ENCODE measurements at places on chromosomes 2 and 18.

DNA sequence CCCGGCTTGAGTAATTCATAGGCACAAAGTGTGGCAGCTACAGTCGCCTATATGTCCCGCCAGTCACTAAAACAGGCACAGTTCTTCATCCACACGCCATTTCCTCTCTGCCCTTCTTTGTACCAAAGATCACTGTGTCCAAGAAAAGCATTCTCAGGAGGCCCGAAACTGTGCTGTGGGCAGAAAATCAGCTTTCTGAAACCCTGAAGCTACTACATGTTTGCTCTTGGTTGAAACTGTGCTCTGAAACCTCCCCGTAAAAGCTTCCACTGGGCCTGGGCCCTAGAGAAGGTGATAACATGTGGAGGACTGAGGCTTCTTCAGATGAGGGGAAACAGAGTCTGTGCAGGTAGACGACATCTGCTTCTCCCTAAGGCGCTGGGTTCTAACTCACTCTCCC lies 75.6 kb upstream of the ID2 start:
- DNase-seq, result no peak

DNA sequence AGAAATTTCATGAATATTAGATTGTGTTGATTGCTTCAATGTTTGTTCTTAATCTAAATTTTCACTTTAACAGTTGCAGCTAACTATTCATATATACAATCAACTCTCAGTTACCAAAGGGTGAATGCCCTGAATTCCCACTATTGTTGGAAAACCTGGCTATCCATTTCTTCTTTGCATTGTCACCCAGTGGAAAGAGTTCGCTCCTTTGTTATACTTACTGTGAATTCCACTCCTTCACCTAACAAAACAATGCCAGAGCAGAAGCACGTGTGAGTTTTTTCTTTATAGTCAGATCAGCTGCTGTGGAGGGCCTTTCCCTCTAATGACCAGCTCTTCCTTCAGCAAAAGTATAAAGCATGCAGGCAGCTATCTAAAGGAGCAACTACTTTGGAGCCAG lies 409.2 kb upstream of the NRP2 start:
- no peak for DNase-seq

GRCh38 chr2:73266061-73266901 lies 18.0 kb downstream of the FBXO41 start:
- DNase-seq, result no peak

DNA sequence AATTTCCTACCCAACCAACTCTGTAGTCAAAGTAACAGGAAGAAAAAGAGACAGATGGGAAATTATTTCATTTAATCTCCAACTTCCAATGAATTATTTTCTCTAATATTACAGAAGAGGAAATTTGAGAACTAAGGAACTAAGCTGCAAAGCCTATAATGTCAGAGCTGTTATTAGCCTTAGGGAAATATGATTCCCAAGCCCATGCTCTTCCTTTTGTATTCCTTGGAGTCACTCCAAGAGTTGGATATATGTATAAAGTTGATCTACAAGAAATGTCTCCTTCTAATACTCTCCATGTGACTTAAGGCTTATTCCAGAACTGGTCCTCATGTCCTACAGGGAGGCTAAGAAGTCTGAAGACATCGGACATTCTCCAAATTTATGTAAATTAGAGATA lies 31.6 kb upstream of the VWC2L start:
- DNase-seq, result no peak

GRCh38 chr2:26526589-26526988 lies 48.7 kb upstream of the OTOF start:
- no peak for DNase-seq

Data from nucleus accumbens (tissue), 56 donors.